ENCODE measurements at places on chromosomes 2 and 18.

GRCh38 chr2:9897331-9897737 lies 54.1 kb downstream of the TAF1B start:
- no peak for DNase-seq

GRCh38 chr2:128277961-128278681 lies 40.5 kb downstream of the HS6ST1 start:
- no peak for DNase-seq

DNA sequence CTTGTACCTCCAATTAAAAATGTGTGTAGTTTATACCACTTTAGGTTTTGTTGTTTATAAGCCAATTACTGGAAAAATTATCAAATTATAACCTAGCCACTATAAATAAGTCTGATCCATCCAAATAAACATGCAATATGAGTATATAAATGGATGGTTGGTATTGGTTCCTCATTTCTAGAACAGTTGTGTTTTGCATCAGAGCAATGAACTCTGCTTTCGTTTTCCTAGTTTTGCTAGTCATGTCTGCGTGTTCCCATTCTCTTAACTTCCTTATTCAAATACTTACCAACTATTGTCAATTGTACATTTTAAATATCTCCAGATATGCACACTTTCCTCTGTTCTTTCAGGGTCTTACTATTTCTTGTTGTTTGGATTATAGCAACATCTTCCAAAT lies 641.7 kb downstream of the NR4A2 start:
- DNase-seq = no peak

DNA sequence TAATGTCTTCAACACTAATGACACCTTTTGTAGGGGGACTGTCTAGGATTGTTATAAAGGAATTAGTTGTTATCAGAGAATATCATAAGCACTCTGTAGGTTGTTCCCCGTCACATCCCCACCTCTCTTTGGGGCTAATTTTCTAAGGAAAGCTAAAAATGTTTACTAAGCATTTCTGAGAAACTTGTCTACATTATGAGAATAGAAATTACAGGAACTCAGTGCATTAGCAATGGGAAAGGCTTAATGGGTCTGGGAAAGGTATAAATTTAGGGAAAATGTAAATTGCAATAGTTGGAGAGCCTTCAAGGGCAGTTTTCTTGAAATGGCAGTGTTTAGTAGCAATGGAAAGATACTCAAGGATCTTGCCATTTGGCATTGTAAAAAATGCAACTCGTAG lies 257.2 kb upstream of the NRP2 start:
- DNase-seq = no peak

DNA sequence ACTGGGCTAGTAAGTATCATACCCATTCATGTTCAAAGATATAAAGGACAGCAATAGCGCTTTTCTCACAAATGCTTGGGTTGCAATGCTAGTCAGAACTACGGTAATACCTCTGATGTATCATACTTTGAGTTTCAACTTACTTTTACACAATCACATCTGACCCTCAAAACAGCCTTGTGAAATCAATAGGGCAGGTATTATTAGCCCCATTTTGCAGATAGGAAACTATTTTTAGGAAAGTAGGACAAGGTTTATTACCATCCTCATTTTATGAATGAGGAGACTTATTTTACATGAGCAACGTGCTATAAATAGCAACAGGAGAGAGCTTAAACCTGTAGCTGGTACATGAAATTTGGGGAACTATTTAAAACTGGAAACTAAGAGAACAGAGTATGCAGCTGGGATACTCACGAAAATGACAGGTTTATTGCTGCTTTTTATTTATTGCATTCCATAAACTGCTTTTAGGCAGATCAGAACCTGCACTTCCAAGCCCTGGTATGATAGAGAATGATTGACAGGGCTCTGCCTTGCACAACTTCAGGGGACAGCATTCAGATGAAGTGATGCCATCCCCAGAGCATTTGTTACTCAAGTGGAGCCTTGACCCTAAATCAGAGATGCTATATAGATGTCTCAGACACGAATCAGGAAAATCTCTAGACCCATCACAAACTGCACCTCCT lies 42.4 kb upstream of the PPM1B start:
- DNase-seq = no peak

DNA sequence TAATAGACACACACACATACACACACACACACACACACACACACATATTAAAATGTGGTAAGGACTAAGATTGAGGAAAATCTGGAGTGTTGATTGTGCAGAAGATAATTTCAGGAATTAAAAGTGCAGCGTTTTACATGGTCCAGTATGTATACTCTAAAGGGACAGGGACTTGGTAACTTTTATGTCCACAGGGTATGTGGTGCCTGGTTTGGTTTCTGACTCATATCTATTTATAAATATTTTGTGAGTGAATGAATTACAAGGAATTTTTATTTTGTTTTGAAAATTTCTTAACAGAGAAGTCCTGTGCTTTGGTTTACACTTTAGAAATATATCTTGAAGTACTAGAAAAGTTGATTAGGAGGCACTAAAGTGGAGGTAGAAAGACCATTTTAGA lies 287.7 kb upstream of the NXPH2 start:
- no peak for DNase-seq

GRCh38 chr18:9233771-9234440 lies 97.3 kb downstream of the ANKRD12 start:
- DNase-seq = no peak

GRCh38 chr2:2719015-2719414 lies 387.9 kb upstream of the MYT1L start:
- peak; percentile 18 for DNase-seq

GRCh38 chr2:10225291-10226037 lies 77.2 kb upstream of the HPCAL1 start:
- no peak for DNase-seq

- DNase-seq = no peak
Measured at GRCh38 chr2:203470371-203470770, 64.7 kb downstream of the RAPH1 start.

GRCh38 chr2:195659114-195659513 lies 2.1 kb downstream of the SLC39A10 start:
- no peak for DNase-seq

- no peak for DNase-seq
Measured at GRCh38 chr2:233209117-233209532, 42.3 kb upstream of the ATG16L1 start.

- no peak for DNase-seq
Measured at GRCh38 chr18:36460854-36461253, 163.3 kb downstream of the FHOD3 start.

DNA sequence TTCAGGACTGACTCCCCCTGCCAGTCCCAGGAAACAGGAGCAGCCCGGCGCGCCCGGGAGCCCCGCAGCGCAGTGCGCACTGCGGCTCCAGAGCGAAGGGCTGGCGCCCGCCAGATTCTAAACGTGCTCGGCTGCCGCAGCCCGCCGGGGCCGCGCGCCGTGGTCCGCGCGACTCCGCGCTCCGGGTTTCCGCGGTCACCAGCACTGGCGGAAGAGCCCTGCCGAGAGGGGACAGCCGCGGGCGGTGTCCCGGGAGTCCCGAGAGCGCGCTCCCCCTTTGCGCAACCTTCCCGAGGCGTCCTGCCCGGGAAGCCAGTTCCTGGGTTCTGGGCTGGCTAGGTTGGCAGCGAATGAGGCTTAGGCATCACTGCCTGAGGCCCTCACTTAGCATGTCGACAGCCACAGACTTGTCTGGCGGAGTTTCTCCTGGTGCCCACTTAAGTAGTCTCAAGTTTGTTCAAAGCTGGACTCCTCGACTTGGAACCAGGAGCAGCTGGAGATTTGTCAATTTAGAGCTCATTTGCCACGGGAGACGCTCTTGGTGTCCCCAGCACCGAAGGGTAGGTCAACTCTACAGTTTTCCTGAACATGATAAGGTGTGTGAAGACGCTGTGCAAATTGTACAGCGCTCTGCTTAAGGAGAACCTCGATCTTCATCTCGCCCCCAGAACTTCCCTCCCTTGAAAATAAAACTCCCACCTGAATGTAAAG lies 1.5 kb upstream of the VSNL1 start:
- DNase-seq = peak; percentile 85

DNA sequence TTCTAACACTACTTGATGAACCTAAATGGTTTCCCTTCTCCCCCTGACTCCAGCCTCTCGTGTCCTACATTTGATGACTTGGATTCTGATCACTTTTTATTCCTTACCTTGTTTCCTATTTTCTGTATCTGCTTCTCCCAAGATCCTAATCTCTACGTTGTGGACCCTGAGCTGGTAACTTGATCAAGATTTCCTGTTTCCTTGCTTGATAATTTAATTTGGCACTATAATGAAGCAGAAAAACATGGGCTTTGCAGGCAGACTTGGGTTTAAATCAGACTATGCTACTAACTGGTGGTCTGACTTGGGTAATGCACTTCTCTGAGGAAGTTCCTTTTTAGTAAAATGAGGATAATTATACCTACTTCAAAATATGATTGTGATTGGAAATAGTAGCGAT lies 11.7 kb upstream of the FBXO11 start:
- DNase-seq = no peak

DNA sequence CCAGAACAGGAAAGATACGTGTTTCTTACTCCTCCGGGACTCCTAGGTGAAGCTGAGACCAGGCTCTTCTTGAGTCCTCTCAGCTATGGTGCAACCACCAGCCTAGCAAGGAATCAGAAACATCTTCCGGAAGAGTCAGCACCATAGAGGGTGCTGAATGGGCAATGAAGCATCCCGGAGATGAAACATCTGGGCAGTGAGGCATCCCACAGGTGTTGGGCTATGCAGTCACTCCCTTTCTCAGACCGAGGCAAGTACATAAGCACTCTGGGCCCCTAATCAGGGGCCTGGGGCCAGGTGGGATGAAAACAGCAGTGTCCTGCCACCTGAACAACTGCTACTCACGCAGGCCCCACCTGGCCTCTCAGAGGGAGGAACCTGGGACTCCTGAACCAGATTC lies 1.4 kb upstream of the CAPN10 start:
- no peak for DNase-seq

DNA sequence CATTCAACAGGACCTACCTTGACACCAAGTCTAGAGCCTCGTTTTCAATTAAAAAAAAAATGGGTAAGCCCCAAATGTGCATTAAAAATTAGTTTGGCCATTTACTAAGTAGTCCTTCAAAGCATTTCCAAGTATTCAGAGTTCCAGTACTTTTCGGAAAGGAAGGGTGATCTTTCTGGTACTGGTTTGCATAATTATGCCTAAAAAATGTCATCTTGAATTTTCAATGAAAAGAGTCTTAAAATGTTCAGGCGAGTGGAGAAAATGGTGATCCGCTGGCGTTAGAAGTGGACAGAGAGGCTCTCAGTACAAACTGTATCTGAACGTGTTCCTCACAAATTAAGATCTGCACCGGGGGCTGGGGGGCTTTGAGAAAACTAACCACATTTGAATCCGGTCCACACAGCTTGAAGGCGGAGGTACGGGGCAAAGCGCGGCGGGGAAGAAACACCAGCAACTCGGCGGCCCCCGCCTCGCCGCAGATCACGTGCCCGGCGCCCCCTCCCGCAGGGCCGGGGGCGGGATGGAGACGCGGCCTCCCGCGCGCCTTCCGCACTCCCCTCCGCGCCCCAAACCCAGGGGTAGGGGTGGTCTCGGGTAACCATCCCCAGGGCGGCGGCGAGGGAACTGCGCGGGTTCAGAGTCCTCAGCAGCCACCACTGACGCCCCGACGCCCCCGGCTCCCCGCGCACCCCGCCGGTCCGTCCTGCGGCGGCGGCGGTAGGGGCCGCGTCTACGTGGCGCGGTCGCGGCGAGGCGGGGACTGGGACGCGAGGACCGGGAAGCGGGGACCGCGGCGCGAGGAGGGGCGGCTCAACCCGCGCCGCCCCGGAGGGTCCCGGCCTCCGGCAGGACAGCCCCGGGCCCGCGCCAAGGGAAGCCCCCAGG lies 564 bp downstream of the LPIN2 start:
- DNase-seq = peak; percentile 42
